ENCODE measurements at places on chromosomes 1 and 21.

GRCh38 chr1:35931446-35932157 lies 697 bp downstream of the AGO3 start:
- peak; percentile 40 for DNase-seq

- DNase-seq, result no peak
Measured at GRCh38 chr1:82177192-82177591, 376.5 kb downstream of the ADGRL2 start.

GRCh38 chr1:93620841-93621210 lies 60.8 kb downstream of the BCAR3 start:
- DNase-seq, result peak; percentile 44

- no peak for DNase-seq
Measured at GRCh38 chr1:60341274-60341673, 267.7 kb upstream of the C1orf87 start.

- DNase-seq, result no peak
Measured at GRCh38 chr1:94942171-94943128, 15.5 kb upstream of the CNN3 start.

GRCh38 chr1:209838537-209838936 lies 10.8 kb downstream of the UTP25 start:
- DNase-seq, result no peak

GRCh38 chr1:176462674-176463378 lies at the start of gene PAPPA2:
TSS of gene PAPPA2 (plus strand) at chr1:176463175. CDS start at chr1:176556323, 93,148 bp downstream.
- no peak for DNase-seq

DNA sequence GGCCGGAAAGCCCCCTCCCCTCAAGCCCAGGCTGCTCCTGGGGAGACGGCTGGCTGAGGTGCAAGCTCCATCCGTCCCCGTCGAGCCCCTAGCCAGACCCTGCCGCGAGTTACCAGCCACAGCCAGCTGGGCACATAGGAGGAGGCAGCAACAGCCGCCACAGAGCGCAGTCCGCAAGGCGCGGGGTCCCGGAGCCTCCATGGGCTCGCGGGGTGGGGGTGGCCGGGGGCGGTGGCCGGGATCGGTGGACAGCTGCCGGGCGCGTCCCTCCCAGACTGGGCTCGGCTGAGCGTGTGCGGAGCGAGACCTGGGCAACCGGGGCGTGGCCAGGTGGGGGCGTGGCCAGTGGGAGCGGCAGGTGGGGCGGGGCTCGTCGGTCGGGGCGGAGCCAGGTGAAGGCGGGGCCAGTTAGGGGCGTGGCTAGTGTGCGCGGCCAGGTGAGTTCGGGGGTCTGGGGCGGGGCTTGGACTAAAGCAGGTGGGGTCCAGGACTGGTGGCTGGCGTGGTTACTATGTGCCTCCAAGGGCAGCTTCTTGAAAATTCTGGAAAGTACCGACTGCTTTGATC lies at the start of gene CD164L2:
Gene CD164L2, minus strand, starts transcription at position 295 of the 567 bp plus-strand sequence. Its CDS starts 94 bp downstream, at position 201.
- peak; percentile 29 for DNase-seq

- no peak for DNase-seq
Measured at GRCh38 chr1:106027871-106028270, 1028.6 kb upstream of the PRMT6 start.

DNA sequence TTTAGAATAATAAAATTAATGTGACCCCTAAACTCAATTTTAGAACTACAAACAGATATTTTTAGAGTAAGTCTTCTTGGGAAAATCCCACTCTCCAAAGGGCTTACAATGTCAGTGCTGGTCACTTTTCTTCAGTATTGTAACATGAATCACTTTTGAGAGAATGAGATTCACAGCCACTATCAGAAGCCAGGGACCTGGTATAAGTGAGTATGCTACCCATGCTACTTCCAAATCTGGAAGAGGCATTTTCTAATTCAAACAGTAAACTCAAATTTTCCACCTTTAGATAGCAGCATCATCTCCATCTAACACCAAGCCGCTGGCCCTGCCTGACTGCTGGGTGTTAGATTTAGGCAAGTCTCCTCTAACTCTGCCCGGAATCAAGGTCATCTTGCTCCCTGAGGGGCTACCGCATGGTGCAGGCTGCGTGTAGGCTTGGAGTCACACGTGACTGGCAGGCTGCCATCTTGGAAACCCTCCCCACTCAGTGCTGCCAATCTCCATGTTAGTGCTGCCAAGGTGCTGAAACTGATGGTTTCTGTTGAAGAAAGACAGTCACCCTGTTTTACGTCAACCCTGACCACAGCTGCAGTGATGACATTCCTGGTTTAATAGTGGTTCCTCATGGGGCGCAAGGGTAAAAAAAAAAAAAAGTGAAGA lies 882.9 kb upstream of the B3GALT2 start:
- DNase-seq, result no peak

GRCh38 chr1:24022581-24023361 lies 42.6 kb upstream of the SRSF10 start:
- DNase-seq, result peak; percentile 96

DNA sequence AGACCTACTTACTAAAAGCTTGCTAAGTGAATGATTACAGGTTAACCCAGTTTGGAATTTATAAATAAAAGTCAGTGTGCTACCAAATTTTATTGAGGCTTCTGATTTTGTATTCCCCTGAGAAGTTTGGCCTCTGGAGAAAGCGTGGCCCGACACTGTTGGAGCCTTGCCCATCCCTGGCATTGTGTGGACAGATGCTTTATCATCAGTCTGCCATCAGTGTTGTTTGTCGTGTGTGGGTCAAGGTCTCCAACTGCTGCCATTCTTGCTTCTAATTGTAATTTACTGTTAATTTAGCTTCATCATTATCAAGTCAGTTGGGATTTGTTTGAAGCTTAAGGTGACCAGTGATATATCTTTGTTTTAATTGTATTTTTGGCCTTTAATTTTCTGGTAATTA lies 62.0 kb upstream of the LPGAT1 start:
- no peak for DNase-seq

GRCh38 chr1:81619156-81619555 lies 181.6 kb upstream of the ADGRL2 start:
- DNase-seq, result no peak

GRCh38 chr1:56416495-56416894 lies 162.9 kb downstream of the PLPP3 start:
- DNase-seq, result no peak

DNA sequence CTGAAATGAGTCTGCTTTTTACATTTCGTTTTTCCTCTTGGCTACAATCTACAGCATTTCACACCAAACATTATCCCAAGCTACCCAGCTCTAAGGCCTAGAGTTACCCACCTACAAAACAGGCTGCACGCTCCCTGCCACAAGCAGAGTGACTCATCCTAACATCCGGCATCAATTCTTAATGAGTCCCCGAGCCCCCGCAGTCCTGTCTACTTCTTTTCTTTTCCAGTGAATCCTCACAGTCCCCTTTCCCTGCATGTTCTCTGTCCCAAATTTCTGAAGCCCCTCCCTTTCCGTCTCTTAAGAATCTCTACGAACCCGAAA lies 650 bp downstream of the PCNX2 start:
- peak; percentile 82 for DNase-seq

DNA sequence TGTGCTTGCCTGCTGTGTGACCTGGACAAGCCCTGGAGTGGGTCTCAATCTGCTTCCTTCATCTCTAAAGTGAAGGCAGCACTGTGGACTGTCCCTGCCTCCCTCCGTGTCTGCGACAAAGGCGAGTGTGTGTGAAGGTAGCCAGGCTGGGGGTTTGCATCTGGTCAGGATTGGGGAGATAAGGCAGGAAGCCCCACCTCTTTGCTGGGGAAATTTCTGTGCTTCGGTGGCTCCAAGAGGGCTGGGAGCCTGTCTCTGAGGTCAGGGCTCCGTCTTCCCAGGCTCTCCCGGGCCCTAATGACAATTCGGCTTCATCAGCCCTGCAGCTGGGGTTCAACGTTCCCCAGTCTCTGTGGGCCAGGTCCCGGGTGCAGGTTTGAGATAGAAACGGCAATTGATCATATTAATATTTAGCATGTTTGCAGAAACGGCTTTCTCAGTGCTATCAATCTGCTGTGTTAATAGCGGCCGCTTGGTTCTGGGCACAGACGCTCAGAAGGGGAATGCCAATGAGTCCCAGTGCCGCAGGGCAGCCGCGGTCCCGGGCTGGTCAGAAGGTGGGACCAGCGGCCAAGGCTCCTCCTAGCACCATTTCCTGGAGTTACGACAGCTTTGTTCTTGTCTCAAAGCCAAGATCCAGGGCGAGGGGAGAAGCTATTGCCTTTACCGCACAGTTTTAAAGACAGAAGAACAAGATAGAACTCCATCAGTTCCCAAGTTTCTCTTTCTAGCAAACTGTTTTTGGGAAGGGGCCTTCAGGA lies 105.7 kb downstream of the PRDM16 start:
- no peak for DNase-seq

DNA sequence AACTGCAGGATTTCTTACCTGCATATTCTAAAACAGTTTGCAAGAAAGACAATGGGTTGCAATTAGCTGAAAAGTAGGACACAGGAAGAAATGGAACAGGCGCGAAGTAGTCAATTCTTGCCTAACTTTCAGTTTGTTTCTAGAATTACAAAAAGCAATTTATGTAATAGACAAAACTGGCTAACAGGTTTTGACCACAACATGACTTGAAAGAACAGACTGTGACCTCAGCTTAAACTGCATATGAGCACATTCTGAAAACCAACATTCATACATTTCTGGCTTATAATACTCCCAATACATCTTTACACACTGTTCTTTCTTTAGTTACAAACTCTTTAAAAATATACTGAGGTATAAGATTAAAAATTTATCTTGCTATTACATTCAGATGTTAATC lies 405.9 kb upstream of the B3GALT2 start:
- DNase-seq, result no peak

DNA sequence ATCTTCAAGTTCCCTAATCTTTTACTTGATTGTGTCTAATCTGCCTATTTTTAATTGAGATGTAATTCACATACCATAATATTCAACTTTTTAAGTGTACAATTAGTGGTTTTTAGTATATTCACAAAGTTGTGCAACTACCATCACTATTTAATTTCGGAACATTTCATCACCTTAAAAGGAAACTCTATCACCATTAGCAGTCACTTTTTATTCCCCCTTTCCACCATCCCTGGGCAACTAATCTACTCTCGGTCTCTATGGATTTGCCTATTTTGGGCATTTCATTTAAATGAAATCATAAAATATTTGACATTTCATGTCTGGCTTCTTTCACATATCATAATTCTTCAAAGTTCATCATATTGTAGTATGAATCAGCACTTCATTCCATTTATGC lies 30.6 kb upstream of the HYI start:
- DNase-seq, result no peak

GRCh38 chr1:220564216-220564615 lies 36.3 kb downstream of the MARK1 start:
- no peak for DNase-seq

- DNase-seq, result no peak
Measured at GRCh38 chr1:6130036-6130435, 50.1 kb downstream of the CHD5 start.

DNA sequence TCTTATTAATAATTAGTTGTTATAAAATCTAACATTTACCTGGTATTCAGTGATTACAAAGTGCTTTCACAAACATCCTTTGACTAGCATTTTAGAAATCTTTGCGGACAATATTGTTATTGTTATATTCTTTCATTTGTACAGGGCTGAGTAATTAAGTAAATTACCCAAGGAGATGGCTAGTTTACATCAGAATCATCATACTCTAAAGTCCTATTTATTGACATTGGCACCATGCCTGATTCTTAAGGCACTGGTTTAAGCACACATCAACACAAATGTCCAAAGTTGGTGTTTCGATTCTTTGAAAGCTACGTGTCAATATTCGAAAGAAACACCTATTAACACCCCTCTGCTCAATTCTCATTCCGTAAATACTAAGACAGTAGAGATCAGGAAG lies 424.6 kb upstream of the CHRM3 start:
- DNase-seq, result no peak

DNA sequence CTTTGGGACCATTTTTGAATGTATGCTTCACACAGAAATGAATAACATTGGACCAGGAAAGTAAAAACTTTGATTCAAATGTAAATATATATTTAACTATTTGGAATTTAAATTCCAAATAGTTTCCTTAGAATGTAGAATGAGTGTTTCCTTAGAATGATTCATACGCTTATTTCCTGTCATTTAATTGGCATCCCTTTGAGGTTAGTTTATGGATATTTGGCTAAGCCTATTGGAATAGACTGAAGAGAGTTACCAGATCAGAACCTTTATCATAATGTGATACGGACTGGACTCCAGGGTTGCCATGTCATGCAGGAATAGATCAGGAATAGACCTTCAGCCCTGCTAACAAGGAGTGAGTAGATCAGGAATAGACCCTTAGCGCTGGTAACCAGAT lies 133.1 kb downstream of the TNNI3K start:
- no peak for DNase-seq

DNA sequence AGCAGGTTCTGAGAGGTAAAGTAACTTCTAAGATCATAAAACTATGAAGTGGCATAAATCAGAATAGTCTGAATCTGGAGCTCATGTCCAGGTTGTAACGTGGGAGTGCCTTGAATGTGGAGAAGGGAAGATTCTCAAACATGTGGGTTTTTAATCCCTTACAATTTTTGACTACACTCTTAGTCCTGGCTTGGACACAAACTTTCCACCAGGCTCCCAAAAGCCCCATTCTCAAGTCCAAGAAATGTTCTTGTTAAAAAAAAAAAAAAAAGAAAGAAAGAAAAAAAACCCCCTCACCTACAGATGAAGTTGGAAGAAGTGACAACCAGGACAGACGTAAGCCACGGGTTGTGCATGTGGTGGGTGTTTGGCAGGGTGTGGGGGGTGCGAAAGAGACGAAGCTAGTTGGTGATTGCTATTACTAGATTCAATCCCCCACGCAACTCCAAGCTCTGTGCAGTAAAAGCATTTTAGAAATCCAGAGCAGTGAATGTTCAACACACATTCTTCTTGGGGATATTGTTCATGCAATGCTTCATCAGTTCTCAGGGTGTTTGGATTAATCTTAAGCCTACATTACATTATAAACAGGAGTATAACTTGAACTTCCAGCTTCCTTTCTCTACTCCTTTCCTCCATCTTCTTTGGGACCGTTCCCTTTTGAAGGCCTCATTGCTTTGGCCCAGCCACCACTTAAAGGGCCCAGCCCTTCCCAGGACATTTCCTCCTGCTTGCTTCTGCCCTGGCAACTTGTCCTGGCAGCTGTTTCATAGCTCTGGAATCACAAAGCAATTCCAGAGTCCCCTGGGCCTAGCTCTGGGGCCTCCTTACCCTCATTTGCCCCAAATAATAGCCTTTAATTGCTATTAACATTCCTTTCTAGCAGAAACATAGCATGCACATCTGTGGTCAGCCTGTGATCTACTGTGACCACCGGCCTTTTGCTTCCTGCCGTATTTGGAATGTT lies 41.8 kb downstream of the PHC2 start:
- DNase-seq, result no peak

GRCh38 chr1:241485145-241485544 lies 34.4 kb downstream of the FH start:
- no peak for DNase-seq

- DNase-seq, result no peak
Measured at GRCh38 chr1:158931055-158931737, at the start of gene PYHIN1. TSS of gene PYHIN1 (plus strand) at chr1:158931552. CDS start at chr1:158936911, 5,359 bp downstream.

GRCh38 chr1:25100151-25100833 lies 132.0 kb downstream of the SYF2 start:
- DNase-seq, result peak; percentile 85

- DNase-seq, result no peak
Measured at GRCh38 chr1:163076044-163076443, 6.9 kb downstream of the RGS4 start.

All from SW480 (cell line).